ENCODE measurements at places on chromosomes 6 and 20.

DNA sequence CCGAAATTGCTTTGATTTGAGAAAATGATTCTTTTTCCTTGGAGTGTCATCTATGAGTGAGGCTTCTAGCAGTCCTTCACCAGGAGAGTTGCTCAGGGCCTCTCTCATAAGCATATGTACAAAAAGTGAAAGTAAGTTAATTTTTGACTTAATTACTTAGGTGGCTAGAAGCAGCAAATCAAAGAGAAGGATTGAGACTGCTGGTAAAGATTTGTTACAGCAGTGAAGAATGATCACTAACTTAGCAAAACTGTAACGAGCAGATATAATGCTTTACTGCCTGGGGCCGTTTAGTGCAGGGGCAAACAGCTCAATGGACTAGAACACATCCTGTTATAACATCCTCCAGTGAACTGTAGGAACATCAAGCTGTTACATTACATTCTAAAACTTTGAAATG lies 167.8 kb upstream of the RIPOR2 start:
- no peak for DNase-seq

DNA sequence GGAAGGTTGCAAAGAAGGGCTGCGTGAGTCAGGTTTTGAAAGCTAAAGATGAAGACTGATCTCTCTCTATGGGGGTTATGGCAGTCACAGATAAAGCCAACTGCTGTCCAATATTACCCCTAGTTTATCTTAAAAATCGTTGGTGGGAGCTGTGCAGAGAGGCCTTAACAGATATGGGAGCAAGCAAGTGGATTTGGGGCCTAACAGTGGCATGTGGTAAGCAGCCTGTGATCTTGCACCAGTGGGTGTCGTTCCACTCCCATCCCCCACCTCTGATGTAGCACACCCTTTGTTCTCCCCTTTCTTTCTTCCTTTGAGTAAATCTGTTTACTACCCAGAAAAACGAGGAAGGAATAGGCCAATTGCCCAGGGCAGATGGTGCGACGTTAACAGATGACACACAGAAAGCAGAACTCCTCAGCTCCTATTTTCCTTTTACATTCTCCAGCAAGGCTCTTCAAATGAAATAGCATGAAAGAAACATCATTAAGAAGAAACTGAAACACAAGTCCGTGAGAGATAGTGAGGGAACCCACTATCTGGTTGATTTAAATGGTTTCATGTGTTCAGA lies 274.1 kb upstream of the CITED2 start:
- DNase-seq = no peak

DNA sequence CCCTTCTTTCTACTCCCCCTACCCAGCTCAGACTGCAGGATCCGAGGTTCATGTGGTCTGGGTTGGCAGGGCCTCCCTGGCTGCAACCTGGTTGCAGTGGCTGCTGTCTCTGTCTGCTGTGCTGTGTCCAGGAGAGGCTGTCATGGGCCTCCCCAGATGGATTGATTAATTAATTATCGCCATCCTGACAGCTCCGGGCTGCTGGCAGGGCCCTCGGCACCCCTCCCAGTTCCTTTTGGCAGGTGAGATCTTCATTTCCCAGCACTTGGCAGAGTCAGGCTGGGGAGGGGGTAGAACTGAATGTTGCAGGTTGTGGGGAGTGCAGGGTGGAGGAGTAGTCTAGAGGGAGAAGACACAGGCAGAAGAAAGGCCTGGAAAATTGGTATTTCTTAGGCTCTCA lies 56.7 kb upstream of the ZFAND3 start:
- DNase-seq = no peak

DNA sequence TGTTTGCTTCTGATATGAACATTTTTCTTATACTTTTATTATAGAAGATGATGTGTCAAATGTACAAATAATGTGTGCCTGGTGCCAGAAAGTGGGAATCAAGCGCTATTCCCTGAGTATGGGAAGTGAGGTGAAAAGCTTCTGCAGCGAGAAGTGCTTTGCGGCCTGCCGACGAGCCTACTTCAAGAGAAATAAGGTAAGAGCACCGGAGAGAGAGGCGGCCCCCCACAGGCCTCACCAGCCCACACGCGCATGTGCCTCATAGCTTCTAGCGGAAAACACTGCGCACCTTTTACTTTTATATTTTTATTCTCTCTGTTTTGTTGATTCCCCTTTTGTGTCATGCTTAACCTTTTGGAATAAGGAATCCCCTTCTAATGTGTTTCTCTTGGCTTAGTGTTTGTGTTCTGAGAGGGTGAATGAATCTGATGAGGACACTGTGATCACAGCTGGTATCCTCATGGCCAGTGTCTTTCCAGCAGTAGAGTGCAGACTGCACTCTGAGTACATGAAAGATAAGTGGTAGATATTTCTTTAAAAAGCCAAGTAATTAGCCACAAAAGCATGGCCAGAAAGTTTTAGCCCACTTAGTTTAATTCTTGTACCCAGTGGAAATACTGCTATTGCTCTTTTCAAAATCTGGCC lies 43.6 kb downstream of the SOBP start:
- DNase-seq = no peak
